ENCODE measurements at places on chromosomes 4 and X. TPM values are rescaled to one million over a fixed set of nuclear protein-coding genes. Genes with fewer than 3 reads are reported as not detected.

The NPY2R gene
- total RNA-seq, result not detected

The RAB33A gene
- total RNA-seq, result 21.5 TPM

The STOX2 gene
- not detected for total RNA-seq

The CT83 gene
- not detected for total RNA-seq

The SPON2 gene
- 12.1 TPM for total RNA-seq

The PPID gene
- 52.8 TPM for total RNA-seq

The TRIM61 gene
- 3.1 TPM for total RNA-seq

The PABPC1L2B gene
- total RNA-seq, result not detected

The PCDH11X gene
- not detected for total RNA-seq

The XKRX gene
- 0.39 TPM for total RNA-seq

The AFF2 gene
- total RNA-seq, result 1.5 TPM

The CENPVL1 gene
- not detected for total RNA-seq

The FAM47A gene
- total RNA-seq, result not detected

The HPSE gene
- total RNA-seq, result 23.1 TPM

The MAGEB17 gene
- not detected for total RNA-seq

The TXK gene
- total RNA-seq, result 12.5 TPM

The ADGRG2 gene
- not detected for total RNA-seq

The MAGEB2 gene
- total RNA-seq, result not detected
